Activated CD4-positive, alpha-beta T cell treated with anti-CD3 and anti-CD28 coated beads, Interleukin-2, amount 10 ng/mL, durations not matched to agents 7 days and 5 days (primary cell): ENCODE measurements at places on chromosomes 4 and X.

DNA sequence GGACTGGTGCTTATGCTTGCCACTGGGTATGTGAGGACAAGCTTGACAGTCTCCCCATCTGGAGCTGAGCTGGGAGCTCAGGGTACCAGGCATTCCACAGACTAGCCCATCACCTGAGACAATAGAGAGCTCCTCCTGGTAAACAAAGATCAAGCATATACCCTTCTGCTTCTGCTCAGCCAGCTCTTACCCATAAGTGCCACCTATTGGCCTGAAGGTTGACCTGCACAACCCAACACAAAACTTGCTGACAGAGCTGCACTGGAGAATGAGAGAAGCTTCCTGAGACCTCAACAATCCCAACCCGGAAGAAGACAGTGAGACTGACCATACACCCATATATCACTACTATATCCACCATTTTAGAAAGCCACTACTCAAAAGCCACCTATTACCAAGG, 1049.2 kb upstream of the INTU start:
- DNase-seq = no peak

DNA sequence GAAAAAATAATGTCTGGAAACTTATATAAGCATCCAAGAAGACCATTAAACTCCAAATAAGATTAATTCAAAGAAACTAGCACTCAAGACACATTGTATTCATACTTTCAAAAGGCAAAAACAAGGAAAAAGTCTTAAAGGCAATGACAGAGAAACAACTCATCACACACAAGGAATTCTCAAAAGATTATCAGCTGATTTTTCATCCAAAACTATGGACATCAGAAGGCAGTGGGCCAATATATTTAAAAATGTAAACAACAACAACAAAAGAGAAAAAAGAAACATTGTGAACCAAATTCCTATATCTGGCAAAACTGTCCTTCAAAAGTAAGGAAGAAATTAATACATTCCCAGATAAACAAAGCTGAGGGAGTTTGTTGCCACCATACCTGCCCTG, 711.4 kb upstream of the GALNTL6 start:
- no peak for DNase-seq

DNA sequence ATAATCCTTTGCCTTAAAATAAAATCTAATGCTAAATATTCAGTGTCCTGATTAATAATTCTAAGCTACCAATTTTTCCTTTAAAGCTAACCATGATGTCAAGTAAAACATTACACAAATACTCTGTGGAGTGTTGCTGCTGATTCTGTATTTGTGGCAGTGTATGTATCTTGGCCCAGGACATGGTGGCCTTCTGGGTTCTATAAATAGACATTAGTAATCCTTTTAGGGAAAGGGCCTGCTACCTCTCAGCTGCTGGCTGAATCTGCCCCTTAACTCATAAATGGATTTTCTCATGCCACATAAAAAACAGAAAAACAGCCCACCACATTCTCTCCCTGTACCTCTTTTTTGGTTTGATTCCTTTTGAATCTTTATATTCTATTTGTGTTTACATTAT, 1.2 kb upstream of the XK start:
- no peak for DNase-seq

- DNase-seq = peak; percentile 90
Observed at GRCh38 chrX:2690856-2691542, at the start of gene CD99. CD99 (plus strand) TSS chrX:2691295; CDS start chrX:2691361, 66 bp downstream.

DNA sequence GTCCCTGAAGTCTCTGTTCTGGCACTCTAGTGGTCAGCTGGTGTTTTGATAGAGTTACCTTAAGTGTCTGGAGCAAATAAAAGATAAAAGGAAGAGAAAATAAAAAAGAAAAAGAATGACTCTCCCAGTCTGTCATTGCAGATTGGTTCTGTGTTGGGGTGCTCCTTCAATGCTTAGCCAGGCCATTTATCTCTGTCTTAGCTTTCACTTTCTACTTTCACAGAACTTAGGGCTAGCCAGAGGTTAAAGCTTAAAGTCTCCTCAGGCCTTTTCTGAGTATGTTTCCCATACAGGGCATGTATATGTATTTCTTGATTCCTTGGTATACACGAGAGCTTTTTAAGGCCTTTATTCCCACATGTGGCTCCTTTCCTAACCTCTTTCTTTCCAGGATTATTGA, 83.1 kb upstream of the TEX13D start:
- DNase-seq = no peak
